Stimulated activated CD4-positive, alpha-beta T cell treated with anti-CD3 and anti-CD28 coated beads, Interleukin-1b, Interleukin-23, amount 100 ng/mL, for 24 hours (primary cell): ENCODE measurements at places on chromosomes 3 and 15.

DNA sequence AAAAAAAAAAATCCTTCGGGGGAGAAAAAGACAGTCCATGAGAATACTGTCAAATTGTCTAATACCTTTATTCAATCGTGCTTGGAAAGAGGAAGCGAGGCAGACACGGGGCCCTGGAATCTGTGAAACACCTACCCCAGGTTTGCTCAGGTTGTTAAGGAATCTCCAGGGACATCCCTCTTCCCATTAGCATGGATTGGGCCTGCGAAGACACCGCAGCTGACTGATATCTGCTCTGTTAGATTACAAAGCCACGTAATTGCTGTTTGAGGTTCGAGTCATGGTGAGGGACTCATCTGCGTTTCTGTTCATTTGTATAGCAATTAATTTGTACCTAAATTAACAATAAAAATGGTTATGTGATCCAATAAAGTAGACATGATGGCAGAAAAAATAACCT lies 91.0 kb downstream of the BDH1 start:
- no peak for DNase-seq

- no peak for DNase-seq
These were observed 6.8 kb downstream of the TRNT1 start for GRCh38 chr3:3133500-3133899.

GRCh38 chr3:126549861-126550487 lies 8.8 kb downstream of the C3orf22 start:
- no peak for DNase-seq

- DNase-seq: no peak
These were observed 55.4 kb downstream of the EOMES start for GRCh38 chr3:27666708-27667107.

DNA sequence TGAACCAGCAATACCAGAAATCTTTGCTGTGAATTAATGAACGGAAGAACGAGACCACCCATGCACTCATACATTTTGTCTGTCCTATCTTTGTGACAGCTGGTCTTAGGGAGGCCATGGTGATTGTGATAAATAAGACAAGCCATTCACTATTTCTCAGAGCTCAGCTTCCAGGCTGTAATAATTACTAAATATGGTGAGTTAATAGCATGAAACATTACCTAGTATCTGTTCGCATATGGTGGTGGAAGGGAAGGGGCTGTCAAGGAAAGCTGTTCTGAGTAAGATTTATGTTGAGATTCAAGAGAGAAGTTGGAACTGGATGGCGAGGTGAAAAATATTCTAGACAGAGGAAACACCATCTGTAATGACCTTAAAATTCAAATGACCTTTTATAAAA lies 719.0 kb upstream of the ZNF385D start:
- no peak for DNase-seq

DNA sequence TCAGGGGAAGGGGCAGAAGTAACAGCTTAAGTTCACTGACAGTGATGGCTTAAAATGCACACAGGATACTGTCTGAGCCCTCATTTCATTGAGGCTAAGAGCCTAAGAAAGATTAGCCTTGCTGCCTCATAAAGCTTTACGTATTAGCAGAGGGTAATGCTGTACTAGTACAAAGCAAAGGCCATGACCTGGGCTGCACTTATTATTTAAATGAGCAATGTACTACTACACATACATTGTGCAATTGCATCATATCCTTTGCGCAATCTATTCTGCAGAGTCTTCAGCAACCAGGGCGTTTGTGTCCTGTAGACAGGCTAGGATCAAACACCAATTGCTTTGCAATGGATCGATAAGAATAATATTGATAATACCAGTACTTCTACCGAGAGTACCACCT lies 221.8 kb downstream of the TPRG1 start:
- no peak for DNase-seq

DNA sequence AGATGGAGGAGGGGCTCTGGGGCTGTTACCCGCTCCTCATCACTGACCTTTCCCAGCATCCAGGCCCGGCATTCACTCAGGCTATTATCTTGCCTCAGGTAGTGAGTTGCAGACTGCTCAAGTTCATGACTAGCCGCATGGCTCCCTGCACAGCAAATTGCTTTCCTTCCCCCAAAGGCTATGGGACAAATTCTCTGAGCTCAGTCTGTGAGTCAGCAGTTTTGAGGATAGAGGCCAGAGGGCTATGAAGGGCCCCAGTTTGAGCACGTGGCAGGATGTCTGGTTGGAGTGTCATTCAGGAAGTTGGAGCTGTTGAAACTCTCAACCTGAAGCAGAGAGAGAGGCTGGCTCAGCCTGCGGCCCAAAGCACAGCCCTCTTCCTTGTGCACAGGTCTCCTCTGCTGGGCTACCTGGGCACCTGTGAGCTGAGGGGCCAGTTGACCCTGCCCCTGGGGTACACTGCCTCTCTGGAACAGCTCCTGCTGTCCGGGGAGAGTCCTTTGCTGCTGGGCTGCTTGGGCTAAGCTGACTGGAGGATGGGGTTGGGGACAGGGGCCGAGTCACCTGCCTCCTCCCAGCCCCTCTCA lies 7.9 kb downstream of the FAH start:
- no peak for DNase-seq

DNA sequence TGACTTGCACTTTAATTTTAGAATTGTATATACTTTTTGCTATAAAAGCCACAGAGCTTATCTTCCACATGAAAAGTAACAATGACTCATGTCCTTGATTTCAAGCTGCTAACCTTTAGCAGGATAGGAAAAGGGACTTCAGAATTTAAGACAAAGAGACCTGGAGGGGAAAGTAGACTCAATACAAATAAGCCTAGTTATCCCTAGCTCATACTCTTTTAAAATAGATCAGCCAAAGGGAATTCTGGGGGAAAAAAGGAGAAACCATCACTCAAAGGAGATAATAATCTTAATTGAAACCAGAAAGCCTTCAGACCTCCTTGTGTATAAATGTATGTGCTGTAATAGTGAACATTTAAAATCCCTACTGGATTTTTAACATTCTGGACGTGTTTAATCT lies 930.3 kb downstream of the NTRK3 start:
- no peak for DNase-seq

DNA sequence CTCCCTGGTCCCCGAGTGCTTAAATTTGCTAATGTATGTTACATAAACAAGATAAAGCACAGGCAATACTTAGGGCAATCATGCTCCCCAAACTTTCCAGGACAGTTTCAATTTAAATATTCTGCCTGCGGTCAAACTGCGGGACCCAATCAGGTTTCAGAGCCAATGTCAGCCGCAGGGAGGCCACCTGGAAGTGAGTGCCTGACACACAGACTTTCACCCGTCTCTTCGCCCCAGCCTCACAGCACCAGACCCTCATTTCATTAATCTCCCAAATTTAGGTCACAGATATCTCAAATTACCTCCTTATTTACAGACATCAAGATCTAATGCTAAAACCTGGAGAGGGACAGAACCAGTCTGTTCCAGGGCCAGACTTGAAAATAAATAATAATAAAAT lies 107.2 kb upstream of the ALDH1A3 start:
- DNase-seq: no peak

- no peak for DNase-seq
These were observed 74.4 kb upstream of the ACP3 start for GRCh38 chr3:132242790-132243189.

GRCh38 chr3:133464573-133464972 lies 64.7 kb downstream of the BFSP2 start:
- no peak for DNase-seq

GRCh38 chr15:91908391-91908790 lies 54.9 kb downstream of the SLCO3A1 start:
- DNase-seq: no peak
